ENCODE measurements at places on chromosomes 7 and 10. TPM values are rescaled to one million over a fixed set of nuclear protein-coding genes. Genes with fewer than 3 reads are reported as not detected.

The MSS51 gene
- total RNA-seq: 1.5 TPM

The BTBD16 gene
- total RNA-seq: not detected

The GPR15LG gene
- total RNA-seq: not detected

The CRYGN gene
- 0.50 TPM for total RNA-seq

The CCDC3 gene
- 0.26 TPM for total RNA-seq

The FANK1 gene
- 2.6 TPM for total RNA-seq

The NET1 gene
- total RNA-seq: 45.4 TPM

The PALS2 gene
- total RNA-seq: 27.0 TPM

- DNase-seq: no peak
Observed at GRCh38 chr7:15462721-15463389, 99.0 kb downstream of the AGMO start.

- no peak for DNase-seq
Observed at GRCh38 chr7:11473807-11474424, 358.1 kb downstream of the THSD7A start.

DNA sequence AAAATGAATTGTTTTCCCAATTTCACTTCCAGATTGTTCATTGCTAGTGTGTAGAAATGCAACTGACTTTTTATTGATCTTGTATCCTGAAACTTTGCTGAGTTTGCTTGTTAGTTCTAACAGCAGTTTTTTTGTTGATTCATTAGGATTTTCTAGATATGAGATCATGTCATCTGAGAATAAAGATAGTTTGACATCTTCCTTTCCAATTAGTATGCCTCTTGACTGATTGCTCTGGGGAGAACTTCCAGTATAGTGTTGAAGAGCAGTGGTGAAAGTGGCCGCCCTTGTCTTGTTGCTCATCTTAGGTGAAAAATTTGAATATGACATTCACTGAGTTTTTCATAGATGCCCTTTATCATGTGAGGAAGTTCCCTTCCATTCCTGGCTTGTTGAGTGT is 11.9 kb upstream of the SUN1 start:
- no peak for DNase-seq

- DNase-seq: no peak
Observed at GRCh38 chr10:96082153-96082552, 38.8 kb downstream of the CCNJ start.

DNA sequence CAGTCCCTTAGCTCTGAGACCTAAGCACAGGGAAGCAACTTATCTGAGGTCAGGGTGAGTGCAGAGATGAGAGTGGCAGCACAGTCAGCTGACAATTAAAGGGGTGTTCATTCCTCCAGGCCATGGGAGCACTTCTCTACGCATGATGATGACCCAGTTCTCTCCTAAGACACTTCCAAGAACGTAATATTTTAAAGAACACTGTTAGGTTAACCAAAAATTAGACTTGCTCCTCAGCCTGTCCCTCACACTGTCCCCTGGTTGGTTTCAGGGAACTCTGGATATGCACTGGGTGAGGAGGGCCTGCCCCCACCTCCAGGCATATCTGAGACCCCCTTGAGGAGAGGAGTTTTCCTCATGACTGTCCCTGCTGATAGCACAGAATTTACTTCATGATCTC is 767.5 kb downstream of the GRID1 start:
- no peak for DNase-seq

- DNase-seq: no peak
Observed at GRCh38 chr10:123287594-123288247, 133.5 kb downstream of the BUB3 start.

GRCh38 chr10:122276611-122277208 is 5.6 kb downstream of the BTBD16 start:
- peak; percentile 59 for DNase-seq

DNA sequence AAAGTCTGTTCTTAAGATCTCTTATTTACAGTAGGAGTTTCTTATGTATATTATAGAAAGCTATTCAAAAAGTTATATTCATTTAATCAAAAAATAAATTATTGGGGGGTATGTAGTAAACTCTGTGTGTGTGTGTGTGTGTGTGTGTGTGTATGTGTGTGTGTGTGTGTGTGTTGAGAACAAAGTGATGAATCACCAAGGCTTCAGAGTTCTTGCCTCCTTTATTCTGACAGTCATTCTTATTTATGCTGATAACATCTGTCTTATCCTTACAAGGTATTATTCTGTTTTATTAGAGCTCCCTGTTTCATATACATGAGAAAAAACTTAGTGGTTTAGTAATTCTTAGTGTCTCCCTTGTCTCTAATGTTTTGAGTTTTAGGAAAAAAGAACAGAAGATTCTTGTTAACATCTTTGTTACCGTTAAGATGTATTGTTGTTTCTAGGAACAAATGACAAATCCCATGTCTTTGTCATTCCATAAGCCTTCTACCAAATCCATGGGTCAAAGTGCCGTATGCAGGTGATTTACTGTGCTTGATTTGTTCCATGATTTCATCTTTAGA is 424.0 kb downstream of the EXOC4 start:
- DNase-seq: no peak

GRCh38 chr10:132891368-132891767 is 51.0 kb downstream of the CFAP46 start:
- no peak for DNase-seq

DNA sequence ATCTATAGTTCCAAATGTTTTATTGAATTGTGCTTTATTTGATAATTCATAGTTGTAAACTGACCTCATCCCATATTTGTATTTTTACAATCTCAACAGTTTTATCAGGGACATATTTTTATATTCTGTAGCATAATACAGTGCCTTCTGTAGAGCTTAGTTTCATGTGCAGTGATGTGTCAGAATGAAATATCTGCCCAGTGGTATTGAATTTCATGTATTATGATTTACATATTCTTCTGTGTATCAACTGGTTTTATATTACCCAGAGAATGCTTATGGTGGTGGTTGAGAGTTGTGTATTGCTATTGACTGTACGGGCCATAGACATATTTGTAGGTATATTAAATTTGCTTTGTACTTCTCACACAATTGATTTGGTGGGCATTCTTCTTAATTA is 89.9 kb downstream of the KAT6B start:
- no peak for DNase-seq

DNA sequence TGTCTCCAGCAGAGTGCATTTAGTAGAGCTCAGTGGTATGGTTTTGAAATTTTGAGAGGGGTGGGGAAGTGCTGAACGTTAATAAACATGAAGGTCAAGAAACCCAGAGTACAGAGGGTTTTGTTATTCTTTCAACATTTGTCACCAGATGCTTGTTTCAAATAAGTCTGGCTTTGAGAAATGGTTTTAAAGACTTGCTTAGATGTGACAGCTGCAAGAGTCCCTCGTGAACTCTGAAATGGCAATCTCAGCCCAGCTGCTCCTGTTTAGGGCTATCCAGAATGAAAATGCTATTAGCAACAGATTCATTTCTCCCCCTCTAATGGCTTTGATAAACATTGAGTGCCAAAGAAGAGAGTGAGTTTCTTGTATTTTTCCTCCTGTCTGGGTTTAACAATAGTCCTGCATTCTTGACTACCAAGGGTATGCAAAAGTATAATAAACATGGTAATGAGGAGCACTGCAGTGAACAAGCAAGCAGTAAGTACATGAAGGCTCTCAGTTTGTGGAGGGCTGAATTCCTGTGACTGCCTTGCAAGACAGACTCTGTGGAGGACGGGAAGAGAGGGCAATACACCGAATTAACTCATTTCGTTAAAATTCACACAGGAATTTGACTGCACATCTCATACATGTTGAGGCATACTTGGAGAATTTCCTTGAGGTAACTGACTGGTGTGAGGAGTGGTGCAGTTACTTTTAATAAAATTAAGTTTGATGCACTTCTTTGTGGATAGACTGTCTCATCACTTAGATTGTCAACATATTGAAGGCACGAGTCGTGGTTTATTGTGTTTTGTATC is 490.9 kb downstream of the REEP3 start:
- no peak for DNase-seq

GRCh38 chr7:45698303-45699014 is 124.3 kb downstream of the ADCY1 start:
- DNase-seq: no peak

DNA sequence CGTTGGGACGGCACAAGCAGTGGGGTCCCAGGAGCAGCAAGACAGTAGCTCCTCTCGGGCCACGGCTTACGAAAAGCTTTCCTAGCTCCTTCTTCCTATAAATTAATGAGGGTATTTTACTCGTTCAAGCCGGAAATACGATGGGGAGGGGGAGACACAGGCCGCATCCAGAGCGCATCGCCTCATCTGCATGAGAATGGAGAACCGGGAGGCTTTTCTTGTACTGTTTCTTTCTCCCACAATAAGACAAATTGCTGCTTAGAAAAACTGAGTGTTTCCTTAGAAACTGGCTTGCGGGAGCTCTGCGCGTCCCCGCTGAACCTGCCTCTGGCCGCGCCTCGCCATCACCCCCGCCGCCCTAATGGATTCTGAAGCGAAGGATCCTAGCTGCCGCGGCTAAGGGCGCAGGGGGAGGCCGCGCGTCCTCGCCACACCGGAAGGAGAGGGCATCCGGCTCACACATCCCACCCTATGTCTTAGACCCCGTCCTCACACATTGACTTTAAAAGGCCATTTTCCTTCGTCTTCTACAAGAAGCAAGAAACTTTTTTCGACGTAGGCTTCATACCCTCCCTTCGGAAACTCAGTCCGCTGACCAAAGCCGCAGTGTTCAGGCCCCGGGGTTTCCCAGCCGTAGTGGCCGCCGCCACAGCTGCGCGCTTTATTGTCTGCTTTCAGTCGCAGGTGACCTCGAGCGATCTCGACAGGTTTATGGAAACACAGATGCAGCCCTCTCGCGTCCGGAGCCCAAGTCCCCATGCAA is 8.8 kb downstream of the NXPH1 start:
- no peak for DNase-seq
